ENCODE measurements at places on chromosomes 3 and 15.

DNA sequence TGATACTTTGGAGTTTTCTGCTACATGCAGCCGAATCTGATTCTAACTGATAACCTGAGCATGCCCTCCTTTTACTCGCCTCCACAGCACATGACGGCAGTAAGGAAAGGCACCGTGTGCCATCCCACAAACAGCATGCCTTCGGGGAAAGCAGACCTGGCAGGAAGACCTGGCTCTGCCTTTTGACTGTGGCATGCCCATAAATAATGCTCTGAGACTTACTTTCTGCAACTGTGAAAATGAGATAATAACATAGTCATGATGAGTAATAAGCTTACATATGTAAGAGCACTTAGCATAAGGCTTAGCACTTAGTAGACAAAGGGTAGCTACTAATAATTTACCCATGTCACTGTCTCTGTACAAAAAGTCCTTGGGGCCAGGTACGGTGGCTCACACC is 32.9 kb downstream of the MTHFS start:
- DNase-seq, result no peak

DNA sequence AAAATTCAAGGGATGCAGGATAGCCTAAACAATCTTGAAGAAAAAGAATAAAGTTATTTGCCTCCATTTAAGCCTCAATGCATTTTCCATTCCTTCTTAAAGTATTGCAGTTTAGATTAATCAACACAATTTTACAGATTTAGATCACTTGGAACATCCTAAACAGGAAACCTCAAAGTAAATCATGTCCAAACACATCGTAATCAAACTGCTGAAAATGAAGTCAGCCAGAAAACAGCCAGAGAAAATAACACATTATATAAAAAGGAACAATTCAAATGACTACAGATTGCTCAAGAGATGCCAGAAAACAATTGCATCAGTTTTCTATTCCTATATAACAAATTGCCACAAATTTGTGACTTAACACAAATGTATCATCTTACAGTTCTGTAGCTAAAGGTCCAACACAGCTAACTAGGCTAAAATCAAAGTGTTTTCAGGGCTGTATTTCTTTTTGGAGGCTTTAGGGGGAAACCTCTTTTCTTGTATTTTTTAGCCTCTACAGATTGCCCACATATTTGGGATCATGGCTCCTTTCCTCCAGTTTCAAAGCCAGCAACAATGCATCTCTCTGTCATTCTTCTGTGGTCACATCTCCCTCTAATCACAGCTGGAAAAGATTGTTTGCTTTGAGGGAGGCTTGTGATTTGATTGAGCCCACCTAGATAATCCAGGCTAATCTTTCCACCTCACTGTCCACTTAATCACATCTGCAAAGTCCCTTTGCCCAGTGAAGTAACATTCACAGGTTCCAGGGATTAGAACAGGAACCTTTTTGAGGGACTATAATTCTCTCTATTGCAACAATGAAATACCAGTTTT is 543.3 kb upstream of the UBE2E2 start:
- DNase-seq, result no peak

- DNase-seq, result peak; percentile 77
These were observed 62.5 kb upstream of the GBE1 start for GRCh38 chr3:81823882-81824395.

DNA sequence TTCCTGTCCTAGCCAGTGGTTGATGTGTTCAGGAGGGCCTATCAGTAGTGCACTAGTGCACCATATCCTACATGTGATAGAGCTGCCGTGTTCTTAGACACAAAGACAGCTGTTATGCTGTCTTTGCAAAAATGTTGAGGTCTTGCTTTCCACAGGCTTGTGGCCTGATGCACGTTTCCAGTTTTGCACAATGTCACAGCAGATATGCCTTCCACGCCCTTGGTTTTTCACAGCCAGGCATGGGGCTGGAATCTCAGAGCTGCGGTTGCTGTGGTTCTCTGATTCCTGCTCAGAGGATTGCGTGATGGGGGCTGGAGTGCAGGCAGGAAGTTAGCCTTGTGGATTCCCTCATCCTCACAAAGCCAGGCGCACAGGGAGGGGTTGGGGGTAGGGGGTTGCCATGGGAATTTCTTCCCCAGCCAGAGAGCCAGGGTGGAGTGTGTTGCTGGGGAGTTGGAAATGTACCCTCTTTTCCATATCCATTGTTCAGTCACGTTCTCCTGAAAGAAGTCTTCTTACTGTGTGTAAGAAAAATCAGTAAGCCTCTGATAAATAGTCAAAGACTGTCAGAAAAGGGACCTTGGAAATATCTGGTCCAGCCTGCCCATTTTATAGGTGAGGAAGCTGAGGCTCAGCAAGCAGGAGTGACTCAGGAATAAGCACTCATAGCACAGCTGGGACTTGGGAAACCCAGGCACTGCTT is 79.4 kb downstream of the SMAD3 start:
- DNase-seq, result no peak

DNA sequence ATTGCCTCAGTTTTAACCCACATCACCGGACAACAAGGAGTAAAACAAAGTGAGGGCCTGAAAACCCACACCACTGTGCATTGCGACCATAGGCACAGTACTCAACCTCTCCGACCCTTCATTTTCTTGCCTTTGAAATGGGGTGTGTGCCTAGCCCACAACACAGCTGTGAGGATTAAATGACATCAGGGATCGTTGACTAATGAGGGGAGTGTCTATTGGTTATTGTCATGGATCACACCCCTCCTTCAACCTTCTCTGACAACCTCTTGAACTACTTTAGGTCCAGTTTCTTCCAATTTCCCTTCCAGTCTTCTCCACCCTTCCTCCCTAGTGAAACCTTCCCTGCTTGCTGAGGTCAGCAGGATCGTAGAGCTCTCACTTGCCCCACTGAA is 89.5 kb downstream of the HES1 start:
- no peak for DNase-seq

- DNase-seq, result no peak
These were observed 569.6 kb upstream of the ROBO2 start for GRCh38 chr3:76470285-76470684.

DNA sequence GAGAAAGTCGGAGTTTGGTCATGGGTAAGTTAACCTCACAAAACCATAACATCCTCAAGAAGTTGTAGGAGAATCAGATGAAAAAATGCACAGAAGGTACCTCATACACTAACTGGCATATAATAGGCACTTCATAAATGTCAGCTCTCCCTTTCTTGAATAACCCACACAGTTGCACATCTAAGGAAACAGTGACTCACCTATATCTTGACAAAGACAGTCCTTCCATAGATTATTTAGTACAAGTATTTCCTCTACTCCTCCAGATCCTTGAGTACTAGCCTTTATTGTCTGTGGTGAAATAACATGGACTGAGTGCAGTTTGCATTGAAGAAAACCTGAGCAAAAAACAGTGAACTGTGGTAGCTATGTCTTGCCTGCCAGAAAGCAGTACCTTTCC is 46.6 kb downstream of the MAGI1 start:
- no peak for DNase-seq

- no peak for DNase-seq
These were observed 45.0 kb upstream of the GK5 start for GRCh38 chr3:142270407-142270806.
